Stimulated activated CD8-positive, alpha-beta memory T cell treated with anti-CD3 and anti-CD28 coated beads, Interleukin-4, amount 100 ng/mL, for 24 hours (primary cell): ENCODE measurements at places on chromosomes 3 and 15.

GRCh38 chr15:73957276-73957675 lies 31.0 kb downstream of the LOXL1 start:
- no peak for DNase-seq

DNA sequence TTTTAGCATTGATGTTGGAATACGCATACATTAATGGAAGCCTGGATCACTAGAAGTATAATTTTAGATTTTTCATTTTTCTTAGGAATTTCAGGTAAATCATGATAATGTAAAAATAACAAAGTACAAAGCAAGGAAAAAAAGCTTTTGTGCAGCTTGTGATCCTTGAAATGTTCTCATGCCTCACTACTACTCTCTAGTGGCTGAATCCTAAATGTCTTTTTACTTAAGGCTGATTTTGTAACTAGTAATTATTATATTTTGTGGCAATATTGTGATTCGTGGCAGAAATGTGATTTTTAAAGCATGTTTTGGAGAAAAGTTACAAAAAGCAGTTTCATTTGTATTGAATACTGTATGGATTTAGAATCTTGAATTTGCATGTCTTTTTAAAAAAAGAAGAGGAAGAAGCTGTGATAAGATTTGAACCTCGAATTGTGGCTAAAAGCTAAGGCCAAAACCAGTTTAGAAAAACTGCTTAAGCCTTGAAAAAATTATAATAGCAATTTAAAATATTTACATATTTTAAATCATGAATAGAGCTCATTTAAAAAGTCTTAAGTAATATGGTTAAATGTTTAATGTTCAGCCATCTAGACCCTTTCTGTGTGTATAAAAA lies 39.0 kb downstream of the U2SURP start:
- DNase-seq = no peak

DNA sequence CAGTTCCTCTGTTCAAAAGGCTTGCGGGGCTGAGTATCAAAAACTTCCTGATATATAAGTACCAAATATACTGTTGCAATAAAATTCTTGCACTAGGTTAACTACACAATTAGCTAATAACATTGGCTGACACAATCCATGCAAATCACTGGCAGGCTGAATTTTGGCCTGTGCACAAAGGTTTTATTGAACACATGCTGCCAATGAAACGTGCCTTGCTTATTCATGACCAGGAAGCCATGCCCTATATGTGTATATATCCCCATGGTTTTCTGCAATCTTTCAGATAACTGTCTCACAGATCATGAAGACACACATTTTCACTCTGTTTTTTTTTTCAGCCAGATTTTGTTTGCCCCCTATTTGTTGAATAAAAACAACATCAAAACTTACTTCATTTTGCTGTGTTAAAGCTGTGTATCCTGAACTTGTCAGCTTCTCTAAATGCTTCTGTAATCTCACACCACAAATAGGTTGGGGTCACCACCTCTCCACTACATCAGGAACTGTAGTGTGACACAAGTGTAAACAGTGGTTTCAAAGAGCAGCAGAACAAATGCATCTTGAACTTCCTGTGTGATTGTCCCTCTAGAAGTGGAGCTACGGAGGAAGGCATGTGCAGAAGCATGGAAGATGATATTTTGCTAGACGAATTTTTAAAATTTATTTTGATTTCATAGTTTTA lies 920.7 kb upstream of the NR2F2 start:
- DNase-seq = no peak

DNA sequence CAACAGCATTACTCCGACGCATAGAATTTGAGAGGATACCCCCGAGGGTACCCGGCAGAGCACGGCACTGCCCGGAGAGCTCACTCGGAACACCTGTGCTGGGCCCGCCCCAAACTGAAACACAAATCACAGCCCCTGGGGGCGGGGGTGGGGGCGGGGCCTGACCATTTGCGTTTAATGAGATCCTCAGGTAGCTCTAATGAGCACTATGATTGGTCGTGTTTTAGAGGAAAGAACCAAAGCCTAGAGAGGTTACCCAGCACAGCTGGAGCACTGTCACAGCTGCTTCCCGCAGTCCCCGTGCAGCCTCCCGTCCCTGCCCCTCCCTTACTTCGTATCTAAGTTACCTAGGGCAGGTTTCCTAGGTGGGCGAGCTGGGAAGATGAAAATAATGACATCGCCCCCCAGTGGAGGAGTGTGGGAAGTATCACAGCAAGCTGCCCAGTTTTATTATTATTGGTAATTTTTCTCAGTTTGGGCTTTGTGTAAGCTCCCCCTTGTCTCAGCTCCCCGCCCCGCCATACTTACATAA lies 187.1 kb downstream of the PDE8A start:
- DNase-seq = peak; percentile 4

DNA sequence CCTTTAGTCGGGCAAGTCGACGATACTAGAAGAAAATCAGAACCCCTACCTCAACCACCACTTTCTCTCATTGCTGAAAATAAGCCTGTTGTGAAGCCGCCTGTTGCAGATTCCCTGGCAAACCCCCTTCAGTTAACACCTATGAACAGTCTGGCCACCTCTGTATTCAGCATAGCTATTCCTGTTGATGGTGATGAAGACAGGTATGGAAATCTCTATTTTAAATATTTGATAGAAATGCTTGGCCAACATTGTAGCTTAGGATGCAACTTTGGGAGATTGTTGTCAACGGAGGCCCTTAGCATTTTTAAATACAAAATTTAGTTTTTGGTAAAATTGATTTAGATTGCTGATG lies 3.0 kb downstream of the TSC22D2 start:
- DNase-seq = no peak

DNA sequence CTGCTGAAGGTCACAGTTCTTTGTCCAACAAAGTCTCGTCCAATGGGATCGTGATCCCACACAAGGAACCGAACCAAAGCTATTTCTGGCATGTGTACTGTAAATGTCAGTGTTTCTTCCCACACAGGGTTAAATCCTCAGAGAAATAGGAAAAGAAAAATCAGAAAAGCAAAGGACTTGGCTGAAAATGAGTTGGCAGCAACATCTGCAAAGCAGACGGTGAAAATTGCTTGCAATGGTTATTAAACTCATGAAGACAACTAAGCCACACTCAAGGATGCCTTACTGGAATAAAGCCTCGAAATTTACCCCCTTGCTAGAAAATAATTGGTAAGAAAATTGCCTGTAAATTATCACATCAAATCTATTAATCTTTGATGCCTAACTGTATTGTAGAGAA lies 195.2 kb upstream of the STRIT1 start:
- no peak for DNase-seq

GRCh38 chr3:15455756-15456155 lies 28.4 kb downstream of the EAF1 start:
- no peak for DNase-seq

GRCh38 chr15:52436981-52437380 lies 91.7 kb downstream of the MYO5A start:
- DNase-seq = no peak

DNA sequence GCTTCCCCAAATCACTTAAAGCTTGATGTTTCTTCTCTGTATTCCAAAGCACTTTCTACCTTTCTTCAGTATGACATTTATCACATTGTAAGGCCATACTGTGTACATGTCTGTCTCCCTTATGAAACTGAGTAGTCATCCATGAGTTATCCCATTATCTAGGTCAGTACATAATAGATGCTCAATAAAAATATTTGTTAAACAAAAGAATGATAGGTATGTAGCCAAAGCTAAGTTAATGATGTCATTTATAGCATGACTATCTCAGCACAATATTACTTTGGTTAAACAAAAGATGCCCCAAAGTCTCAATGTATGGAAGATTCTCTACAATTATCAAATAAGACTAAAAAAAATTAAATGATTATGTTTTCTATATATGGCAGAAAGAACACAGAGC lies 3.1 kb upstream of the TMCO5A start:
- DNase-seq = no peak

DNA sequence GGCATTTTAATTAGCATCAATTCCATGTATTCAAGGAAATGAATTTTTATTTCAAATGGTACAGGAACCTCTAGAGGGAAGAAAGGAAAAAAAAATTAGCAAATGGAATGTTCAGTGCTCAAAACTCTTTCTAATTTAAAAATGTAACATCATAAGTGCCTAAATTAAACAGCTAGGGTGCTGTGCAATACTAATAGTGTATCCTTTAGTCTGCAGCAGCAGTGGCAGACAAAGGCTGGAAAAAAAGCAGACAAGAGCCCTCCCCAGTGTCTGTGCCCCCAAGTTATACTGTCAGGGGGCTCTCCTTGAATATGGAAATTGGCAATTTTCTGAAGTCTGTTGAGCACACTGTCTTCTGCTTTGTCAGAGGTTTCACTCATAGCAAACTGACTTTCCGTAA lies 159.5 kb downstream of the CLSTN2 start:
- DNase-seq = no peak

GRCh38 chr3:178067721-178068120 lies 468.5 kb upstream of the KCNMB2 start:
- DNase-seq = no peak

GRCh38 chr3:47533481-47533880 lies 20.0 kb upstream of the ELP6 start:
- DNase-seq = no peak

DNA sequence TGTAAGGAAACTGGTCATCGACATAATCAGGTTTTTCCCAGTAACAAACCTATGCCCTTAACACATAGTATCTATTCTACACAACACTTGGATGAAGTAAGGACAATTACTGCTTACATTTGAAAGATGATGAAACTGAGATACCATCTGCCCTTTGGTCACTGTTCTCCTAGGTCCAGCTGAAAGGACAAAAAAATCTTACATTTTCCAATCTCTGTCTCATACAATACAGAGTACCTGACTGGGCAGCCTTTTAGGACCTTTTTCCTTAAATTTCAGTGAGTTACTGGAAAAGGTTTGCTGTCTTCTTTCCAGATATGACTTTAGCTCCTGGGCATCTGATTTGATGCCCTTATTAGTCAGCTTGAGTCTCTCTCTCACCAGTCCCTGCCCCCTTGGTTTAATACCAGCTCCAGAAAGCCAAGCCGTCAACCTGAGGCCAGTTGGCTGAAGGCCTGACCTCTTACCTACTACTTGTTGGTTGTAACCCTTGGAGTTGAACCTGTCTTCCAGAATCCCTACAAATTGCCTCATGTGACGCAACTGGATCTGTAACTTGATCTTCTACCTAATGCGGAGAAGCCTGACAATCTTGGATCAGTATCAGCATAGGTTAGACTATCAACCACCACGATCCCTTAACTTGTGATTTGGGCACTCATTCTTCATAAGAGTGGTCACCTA lies 355.3 kb upstream of the ZNF385D start:
- DNase-seq = no peak
